ENCODE measurements at places on chromosomes 3 and 15.

DNA sequence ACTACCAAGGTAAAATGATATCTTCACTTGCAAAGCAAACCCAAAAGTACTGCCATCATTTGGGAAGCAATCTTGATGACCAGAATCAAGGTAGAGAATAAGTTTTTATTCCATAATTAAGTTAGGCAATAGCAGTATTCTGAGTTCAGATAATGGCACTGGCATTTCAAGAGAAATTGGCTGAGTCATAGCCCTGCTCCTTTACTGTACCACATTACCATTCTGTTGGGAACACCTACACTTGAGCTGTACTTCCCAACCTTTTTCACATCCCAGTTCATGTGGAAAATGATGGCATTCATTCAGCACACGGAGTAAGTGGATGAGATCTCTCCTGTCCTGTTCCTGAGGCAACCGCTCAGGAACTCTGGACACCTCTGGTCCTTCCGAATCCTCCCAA, 311.6 kb upstream of the TPRG1 start:
- DNase-seq = no peak

- DNase-seq = no peak
Observed at GRCh38 chr15:69891070-69891536, 206.6 kb downstream of the TLE3 start.

- DNase-seq = no peak
Observed at GRCh38 chr3:177563243-177563780, 366.0 kb upstream of the TBL1XR1 start.

DNA sequence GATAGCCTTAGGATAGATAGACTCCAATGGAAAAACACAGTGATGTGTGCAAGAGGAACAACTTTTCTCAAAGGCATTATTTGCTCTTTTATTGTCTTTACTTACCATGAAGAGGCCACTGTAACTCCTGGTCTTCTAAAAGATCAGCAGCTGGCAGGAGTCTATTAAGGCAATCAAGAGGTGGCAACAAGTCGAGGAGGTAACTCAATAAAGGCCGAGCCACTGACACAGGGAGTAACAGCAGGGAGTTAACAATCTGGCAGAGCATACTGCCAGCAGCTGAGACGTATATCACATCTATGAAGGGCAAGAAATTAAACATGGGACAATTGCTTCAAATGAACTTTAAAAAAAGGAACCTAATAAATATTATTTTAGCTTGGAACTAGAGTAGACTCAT, 106.2 kb downstream of the HERC1 start:
- no peak for DNase-seq

GRCh38 chr3:20185331-20185678, 701 bp downstream of the SGO1 start:
- DNase-seq = peak; percentile 10

- DNase-seq = no peak
Observed at GRCh38 chr3:128806588-128806987, 72.8 kb upstream of the ACAD9 start.
